ENCODE measurements at places on chromosomes 6 and 20.

DNA sequence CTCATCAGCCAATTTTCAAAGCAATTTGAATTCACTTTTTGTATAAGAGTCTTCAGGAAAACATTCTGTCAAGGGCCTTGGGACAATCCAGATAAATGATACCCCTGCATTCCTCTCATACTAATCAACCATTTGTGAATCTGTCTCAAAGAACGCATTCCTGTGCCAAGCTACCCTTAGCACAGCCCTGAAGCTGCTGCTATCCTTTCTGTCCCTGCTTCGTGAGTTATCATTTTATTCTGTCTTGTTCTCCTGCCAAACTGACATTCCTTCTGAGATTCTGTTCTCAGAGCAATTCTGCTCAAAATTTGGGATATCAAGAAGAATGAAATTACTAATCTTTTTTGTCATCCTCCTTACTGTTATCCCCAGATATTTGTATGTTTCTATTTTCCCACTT lies 213.9 kb upstream of the STXBP5 start:
- no peak for DNase-seq

DNA sequence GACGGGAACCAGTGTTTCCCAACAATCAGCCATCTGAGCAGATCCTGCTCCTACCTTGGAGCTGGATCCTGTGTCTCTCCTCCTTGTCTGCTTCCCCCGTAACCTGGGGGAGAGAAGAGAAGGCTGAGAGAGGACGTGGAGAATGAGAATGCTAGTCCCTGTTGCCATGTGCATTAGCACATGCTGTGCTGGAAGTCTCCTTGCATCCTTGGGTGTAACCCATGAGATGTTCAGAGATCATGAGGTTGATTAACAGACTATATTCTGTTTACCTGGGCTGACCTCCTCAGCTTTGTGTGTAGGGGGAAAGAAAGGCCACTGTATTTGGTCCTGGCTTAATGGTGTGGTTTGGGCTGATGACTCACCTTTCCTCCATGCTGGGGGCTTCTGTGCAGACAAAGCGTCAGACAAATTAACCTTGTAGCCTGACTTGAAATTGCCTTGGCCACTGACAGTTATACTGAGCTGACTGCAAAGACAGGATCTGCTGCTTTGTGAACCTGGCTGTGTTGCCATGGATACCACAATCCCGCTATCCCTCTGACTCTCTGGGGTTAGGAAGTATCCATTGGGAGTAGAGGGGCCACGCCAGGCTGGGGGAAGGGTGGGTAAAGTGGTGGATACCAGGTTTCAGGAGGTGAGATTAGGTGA lies 243.7 kb upstream of the CHD6 start:
- DNase-seq, result no peak

- peak; percentile 96 for DNase-seq
These were observed at the start of gene PEX6 for GRCh38 chr6:42978839-42979522. TSS of gene PEX6 (minus strand) at chr6:42979181. CDS start at chr6:42979150, 31 bp downstream.

GRCh38 chr6:144739873-144740272 lies 454.7 kb downstream of the UTRN start:
- DNase-seq, result no peak

DNA sequence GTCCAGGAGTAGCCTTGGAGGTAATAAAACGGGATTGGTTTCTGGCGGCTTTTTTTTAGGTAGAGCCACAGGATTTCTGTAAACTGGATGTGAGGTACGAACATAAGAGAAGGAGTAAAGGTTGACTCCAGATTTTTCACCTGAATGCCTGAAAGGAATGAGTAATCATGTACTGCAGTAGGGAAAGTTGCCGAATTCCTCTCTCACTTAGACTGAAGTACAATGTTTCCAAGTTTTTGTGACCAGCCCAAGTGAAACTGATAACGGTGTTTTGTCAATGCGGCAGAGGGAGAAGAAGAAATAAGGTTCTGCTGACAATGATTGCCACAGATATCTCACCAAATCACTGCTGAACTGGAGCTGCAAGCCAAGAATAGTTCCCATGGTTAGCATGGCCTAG lies 75.0 kb downstream of the VTA1 start:
- DNase-seq, result no peak

DNA sequence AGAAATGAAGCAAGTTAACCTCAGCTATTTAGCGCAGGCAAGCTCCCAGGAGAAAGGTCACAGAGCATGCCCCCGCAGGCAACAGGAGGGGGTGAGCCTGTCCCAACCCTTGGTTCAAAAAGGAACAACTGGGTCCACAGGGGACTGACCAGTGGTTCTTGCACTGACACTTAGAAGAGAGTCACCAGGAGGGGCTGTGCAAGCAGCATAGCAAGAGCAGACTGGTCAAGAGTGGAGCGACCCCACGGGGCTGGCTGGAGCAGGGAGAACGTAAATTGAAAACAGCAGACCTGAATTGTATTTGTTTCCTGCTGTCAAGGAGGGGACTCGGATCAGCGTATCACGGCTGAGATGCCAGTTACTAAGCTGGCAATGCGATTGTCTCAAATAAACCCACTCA lies 32.8 kb downstream of the GABRR1 start:
- no peak for DNase-seq

DNA sequence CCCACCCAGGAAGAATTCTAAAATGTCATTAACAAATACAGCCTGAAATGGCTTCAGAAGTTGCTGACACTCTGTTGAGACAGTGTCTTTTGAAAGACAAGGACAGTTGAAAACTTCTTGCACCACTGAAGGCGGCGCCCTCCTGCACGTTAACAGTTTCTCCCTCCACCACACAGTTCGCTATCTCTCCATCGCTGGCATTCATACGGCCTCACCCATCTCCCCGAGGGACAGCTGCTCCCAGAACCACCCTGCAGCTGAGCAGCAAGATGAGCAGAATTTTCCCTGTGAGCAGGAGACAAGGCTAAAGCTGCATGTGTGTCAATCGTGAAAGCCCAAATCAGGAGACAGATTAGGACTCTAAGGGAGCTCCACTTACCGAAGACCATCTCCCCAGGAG lies 113.3 kb downstream of the LY86 start:
- no peak for DNase-seq

GRCh38 chr20:38159957-38160756 lies 4.9 kb downstream of the TGM2 start:
- DNase-seq, result no peak

DNA sequence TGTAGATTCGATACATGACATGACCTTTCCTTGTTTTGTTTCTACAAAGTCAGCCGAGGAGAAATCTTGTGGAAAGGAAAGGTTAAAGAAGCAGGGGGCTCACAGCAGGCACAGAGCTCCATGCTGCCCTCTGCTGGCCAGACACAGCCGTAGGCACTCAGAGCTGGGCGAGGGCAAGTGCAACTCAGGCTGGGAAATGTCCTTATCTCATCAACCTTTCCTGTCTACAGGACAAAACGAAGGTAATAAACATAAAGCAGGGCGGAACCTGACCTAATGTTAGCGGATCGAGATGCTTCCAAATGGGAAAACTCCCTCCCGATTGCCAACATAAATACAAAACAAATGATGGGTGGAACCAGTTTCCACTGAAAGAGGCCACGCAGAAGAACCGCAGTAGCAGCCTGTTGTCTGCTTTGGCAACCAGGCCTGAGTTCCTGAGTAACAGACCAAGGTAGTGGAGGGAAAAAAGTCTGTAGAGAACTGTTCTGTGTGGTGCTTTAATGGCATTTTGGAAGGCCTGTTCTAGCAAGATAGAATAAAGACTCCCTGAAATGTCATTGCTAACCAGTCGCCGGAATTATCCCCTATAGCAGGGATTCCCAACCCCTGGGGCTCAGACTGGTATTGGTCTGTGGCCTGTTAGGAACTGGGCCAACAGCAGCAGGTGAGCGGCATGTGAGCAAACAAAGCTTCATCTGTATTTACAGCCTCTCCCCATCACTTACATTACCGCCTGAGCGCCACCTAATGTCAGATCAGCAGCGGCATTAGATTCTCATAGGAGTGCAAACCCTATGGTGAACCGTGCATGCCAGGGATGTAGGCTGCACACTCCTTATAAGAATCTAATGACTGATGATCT lies 85.2 kb downstream of the MBOAT1 start:
- peak; percentile 75 for DNase-seq

GRCh38 chr6:43924222-43924702 lies 154.3 kb downstream of the VEGFA start:
- DNase-seq, result peak; percentile 49

- DNase-seq, result no peak
These were observed 1.6 kb downstream of the TPBG start for GRCh38 chr6:82365016-82365795.

GRCh38 chr20:45355209-45356084 lies 7.2 kb upstream of the SDC4 start:
- DNase-seq, result no peak

GRCh38 chr6:13508711-13509705 lies 21.6 kb upstream of the GFOD1 start:
- no peak for DNase-seq

DNA sequence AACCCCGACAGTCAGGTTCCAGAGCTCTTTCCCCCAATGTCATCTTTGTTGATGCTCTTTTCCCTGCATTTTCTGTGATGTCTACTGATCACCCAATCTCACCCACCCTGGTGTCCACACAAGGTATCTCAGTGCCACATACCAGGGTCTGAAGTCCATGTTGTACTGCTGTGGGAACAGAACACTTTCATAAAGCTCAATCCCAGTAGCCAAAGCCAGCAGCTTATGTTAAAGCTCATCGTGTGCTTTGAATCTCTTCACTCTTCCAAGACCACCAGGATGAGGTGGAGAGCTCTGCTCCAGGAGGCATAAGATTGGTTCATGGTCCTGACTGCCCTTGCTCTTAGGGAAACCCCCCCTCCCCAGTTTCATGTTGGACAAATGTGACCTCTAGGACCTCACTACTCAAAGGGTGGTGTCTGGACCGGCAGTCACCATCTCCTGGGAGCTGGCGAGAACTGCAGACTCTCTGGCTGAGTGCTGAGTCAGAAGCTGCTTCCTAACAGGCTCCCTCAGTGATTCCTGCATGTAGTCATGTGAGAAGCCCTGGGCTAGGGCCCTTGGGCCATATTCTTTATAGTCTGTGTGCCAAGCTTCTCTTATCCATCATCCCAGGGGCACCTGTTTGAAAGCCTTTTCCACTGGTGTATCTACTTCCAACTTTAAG lies 13.4 kb upstream of the CPNE5 start:
- no peak for DNase-seq

DNA sequence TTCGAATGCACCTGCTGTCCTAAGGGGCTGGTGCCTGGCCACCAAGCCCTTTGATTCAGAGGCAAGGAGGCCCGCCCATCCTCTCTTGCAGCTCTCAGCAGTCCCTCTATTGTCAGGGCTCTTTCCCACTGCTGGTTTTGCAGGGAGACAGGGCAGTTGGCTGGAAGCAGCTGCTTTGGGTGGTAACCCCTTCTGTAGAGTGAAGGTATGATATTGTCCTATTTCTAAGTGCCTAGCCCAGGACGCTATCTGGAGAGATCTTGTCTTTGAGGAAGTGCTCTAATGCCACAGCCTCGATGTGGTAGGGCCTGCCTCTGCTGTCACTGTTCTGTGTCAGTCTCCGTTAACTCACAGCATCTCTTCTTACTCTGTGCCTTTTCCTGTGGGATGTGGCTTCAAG lies 5.6 kb downstream of the PLCG1 start:
- DNase-seq, result peak; percentile 66

- DNase-seq, result no peak
These were observed 129.5 kb downstream of the FOXC1 start for GRCh38 chr6:1739220-1739619.

DNA sequence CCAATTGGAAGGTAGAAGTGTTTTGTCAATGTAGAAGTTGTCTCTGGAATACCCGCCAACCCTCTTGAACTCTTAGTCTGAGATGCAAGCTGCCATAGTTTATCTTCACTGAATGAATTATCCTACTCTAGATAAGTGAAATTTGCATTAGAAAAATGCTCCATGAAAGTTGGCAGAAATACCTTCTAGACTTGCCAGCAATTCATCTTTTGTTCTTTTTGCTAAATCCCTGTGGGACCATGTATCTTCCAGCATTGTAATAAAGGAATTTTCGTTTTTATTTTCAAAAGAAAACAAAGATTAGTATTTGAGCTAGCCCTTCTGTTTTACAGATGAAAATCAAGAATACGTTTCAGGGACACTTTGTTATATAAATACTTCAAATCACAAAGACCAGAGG lies 244.2 kb downstream of the CBLN4 start:
- DNase-seq, result no peak

- no peak for DNase-seq
These were observed 28.9 kb upstream of the ASF1A start for GRCh38 chr6:118865100-118865391.

DNA sequence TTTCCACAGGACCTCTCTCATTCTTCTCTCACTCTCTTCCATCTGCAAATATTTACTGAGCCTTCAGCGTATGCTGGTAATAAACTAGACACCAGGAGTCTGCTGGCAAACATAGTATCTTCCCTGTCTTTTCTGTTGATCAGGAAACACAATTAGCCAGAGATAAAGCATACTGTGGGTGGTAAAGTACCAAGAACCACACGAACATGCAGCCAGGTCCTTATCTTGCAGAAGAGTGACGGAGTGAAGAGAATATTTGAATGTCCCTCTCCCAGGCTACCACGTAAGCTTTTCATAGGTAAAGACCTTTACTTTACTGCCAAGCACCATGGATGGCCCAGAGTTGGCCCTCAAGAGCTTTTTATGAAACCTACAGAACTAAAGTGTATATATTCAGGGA lies 13.3 kb downstream of the FHL5 start:
- DNase-seq, result no peak

- DNase-seq, result no peak
These were observed 27.0 kb upstream of the APMAP start for GRCh38 chr20:25019381-25020155.

Data from CD4-positive, alpha-beta T cell treated with Interleukin-17A for 4 hours (primary cell).